ENCODE measurements at places on chromosomes 7 and 10.

DNA sequence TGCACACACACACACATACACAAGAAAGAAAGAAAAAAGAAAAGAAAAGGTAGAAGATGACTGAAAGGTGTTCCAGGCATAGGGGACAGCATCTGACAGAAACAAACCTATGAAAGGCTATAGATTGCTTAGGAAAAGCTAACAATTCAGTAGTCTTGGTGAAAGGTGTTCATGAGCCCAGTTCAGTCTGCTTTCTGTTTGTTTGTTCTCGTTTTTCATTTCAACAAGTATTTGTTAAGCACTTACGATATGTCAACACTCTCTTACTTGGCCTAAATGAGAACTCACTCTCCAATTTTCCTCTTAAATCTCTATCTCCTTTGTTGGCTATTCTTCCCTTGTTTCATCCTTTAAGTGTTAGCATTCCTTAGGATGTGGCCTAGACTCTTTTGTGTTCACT is 133.2 kb downstream of the GRM8 start:
- DNase-seq: no peak

GRCh38 chr7:151757274-151757673 is 119.6 kb downstream of the PRKAG2 start:
- no peak for DNase-seq

GRCh38 chr7:102284399-102284798 is 2.3 kb upstream of the SH2B2 start:
- no peak for DNase-seq

DNA sequence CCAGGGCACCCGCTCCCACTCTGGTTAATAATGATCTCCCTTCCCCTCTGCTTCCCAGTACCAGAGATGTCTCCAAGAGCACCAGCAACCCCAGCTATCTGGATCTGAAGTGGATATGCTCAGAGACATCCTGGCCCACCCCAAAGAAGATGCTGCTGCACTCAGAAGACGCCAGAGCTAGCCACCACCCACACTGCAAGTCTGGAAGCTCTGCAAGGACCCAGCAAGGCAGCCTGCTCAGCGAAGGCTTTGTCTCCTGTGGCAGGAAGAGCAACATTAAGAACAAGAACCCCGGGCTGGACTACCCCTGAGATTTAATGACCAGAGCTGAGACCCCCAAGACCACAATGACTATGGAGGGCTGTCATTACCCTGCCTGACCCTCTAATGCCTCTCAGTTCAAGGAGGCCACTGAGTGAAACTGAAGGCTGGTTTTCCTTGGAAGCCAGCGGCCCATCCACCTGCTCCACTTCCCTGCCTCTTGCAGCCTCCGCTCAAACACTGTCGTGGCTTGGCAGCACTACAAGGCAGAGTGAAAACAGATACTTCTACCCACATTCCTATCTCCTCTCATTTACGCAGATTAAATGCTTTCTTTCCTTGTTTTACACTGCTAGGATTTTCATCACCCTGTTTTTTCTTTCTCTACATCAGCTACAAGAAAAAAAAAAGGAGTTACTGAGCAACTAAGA is 202.2 kb downstream of the SNX10 start:
- no peak for DNase-seq

DNA sequence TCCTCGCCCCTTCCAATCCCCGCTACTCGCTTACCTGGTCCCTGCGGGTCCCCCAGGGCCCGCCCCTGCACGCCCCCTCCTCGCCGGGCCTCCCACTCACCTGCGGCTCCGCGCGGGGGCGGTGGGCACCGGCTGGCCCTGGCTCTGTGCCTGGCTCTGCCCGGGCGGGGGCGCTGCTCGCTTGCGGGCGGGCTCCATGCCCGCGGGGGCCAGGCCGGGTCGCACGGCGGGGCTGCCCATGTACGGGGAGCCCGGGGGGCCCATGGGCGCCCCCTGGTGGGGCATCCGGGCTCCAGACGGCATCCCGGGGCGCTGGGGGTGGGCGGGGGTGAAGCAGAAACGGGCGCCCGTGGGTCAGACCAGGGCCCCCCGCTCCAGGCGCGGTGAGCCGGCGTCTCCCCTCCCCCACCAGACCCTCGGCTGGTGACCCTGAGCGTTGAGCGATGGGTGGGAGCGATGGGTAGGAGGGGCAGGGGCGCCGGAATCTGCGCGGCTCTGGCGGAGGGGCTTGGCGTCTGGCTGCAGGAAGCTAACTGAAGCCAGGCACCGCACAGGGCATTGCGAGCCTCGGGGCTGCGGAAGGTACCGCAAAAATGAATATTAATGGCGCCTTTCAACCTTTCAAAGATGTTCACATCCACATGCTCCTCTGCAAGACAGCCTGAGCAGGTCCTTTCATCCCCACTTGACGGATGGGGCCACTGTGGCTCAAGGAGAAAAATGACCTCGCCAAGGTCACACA is 3.0 kb downstream of the SMARCD3 start:
- DNase-seq: peak; percentile 48

DNA sequence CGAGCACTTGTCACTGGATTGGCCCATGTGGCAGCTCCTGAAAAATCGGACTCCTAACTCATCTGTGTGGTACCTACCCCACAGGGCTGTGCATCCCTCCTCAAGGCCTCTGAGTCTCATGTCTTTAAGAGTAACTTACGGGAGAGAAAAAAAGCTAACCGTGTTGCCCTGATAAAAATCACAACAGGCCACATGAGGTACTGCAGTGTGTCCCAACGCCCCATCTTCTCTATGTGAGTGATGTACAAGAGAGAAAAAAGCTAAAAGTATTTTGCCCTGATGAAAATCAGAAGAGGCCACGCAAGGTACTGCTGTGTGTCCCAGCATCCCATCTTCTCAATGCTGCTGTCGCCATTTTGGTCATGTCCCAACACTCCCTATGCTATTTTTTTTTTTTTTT is 41.2 kb upstream of the ADRB1 start:
- no peak for DNase-seq

- DNase-seq: no peak
These were observed 56.4 kb downstream of the ETV1 start for GRCh38 chr7:13933091-13933490.

DNA sequence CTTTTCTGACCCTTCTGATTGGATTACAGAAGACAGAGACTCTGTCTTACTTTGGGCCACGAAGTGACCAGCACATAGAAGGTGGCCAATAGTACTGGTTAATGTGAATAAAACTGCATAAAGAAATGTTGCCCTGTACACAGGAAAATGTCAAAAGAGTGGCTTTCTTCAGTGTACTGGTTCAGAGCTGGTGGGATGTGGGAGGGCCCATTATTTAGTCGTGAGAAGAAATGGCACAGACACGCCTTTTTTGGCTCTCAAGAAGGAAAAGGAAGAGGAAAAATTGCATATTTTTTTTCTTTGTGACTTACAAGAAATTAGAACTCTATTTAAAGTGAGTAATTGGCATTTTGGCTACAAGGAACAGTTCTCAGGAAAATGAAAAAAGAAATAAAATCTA is 129.7 kb downstream of the DGKI start:
- no peak for DNase-seq

GRCh38 chr10:33483816-33484190 is 149.3 kb upstream of the NRP1 start:
- DNase-seq: no peak

DNA sequence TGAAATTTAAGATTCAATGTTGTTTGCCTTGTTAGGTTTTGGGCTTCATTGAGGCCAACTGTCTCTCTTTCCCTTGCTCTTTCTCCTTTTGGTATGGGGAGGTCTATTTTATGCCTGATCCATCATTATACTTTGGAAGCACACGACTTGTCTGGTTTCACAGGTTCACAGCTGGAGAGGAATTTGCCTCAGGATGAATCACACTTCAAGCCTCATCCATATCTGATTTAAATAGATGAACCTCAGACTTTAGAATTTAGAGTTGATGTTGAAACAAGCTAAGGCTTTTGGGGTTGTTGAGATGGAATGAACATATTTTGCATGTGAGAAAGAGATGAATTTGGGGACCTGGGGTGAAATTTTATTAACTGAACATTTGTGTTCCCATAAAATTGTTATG is 150.5 kb upstream of the IGFBP3 start:
- no peak for DNase-seq

- DNase-seq: no peak
These were observed 157.1 kb downstream of the ITGA8 start for GRCh38 chr10:15562578-15562977.

DNA sequence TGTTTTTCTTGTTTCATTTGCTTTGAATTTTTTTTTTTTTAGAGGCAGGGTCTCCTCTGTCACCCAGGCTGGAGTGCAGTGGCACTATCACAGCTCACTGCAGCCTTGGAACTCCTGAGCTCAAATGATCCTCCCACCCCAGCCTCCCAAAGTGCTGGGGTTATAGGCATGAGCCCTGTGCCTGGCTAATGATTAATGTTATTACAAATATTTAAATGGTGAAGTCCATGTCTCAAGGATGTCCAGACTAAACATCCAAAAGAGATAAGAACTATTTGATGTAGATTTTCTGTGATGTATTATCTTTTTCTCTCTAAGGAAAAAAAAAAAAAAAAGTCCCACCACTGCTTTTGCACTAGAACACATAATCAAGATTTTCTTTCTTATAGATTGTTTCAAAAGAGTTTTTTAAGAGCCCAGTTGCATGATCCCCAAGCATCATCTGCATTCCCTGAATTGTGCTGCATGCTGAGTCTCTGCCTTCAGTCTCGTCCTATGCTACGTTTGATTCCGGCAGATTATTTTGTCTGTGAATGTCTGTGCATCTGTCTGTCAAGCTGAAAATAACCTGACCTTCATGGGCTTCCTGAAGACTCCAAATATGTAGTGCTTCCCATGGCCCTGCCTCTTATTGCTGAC is 33.4 kb downstream of the MACROH2A2 start:
- DNase-seq: no peak

- DNase-seq: no peak
These were observed 137.0 kb downstream of the ETV1 start for GRCh38 chr7:13852281-13852968.

- no peak for DNase-seq
These were observed 11.8 kb downstream of the TTYH3 start for GRCh38 chr7:2643386-2644219.

GRCh38 chr7:21253740-21254687 is 173.9 kb upstream of the SP4 start:
- DNase-seq: peak; percentile 19

DNA sequence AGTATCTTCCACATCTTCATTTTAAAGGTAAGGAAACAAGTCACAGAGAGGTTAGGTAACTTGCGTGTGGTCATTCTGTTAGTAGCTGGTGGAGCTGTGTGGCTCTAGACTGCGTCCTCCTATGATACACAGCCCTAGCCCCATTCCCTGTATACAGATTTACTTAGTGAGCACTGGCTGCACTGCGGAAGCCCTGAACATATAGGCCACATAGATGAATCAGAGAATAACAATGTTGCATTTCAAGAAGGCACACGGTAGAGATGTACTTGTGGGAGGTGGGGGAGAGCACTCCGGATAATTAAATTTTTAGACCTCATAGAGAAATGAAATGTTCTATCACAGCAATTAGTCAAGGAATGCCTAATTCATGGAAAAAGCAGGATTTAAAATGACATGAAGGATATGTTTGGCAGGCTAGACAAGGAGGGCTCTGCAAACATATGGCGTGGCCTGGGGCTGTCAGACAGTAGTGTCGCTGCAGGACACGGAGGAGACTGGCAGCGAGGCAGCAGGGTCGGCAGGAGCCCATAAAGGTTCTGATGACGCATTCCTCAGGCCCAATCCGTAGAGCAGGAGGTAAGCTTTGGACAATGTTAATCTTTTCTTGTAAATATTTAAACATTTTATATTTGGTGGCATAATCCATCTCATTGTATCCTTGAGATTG is 29.5 kb downstream of the RAB11FIP2 start:
- DNase-seq: no peak

DNA sequence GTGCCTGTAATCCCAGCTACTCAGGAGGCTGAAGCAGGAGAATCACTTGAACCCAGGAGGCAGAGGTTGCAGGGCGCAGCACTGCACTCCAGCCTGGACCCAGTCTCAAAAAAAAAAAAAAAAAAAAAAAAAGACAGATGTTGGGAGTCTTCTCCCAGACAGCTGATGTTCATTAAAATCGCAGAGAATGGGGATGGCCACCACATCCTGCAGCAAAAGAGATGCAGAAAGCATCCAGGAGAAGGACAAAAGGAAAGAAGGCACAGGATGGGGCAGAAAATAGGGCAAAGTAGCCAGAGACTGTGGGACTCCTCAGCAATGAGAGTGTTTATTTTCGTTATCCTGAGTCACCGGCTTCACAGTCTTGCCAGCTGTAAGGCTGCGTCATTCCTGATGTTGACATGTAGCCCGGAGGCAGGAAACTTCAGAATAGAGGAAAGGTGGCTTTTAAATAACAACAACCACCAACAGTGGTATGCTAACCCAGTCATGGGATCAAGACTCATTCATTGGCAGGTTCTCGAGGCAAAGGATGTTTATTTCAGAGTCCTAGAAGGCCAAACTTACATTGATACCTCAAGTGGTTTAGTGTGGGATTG is 149.5 kb upstream of the SVIL start:
- DNase-seq: no peak

- DNase-seq: no peak
These were observed 361.6 kb downstream of the SORCS1 start for GRCh38 chr10:106802949-106803348.

DNA sequence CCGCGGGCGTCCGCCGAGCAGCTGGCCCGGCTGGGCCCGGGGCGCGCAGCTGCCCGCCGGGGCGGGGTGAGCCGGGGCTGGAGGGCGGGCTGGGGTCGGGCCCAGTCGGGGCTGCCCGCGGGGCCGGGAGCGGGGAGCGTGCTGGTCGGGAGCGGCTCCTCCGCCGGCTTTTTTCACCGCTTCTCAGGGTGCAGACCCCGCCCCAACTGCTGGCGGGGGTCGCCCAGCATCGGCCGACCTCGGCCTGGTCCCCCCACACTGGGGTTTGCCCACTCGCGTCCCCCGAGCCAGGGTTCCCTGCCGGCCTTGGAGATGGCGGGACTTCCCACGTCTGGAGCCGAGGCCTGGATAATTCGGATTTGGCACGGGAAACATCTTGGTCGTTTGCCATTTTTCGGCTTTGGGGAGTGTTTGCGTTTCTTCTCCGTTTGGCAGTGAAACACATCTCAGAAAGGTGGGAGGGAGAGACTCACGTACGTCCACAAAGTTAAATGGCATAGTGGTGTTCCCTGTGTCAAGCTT is 432 bp downstream of the TMEM248 start:
- no peak for DNase-seq

GRCh38 chr7:151436446-151437158 is 3.3 kb downstream of the CRYGN start:
- no peak for DNase-seq

GRCh38 chr7:89023206-89023605 is 227.7 kb upstream of the TEX47 start:
- no peak for DNase-seq

Data from stimulated activated CD4-positive, alpha-beta T cell treated with anti-CD3 and anti-CD28 coated beads, Interleukin-2, amount 100 ng/mL, for 4 hours (primary cell).